ENCODE measurements at places on chromosomes 7 and 10.

- no peak for DNase-seq
These were observed 655.0 kb downstream of the POM121L12 start for GRCh38 chr7:53690411-53690810.

DNA sequence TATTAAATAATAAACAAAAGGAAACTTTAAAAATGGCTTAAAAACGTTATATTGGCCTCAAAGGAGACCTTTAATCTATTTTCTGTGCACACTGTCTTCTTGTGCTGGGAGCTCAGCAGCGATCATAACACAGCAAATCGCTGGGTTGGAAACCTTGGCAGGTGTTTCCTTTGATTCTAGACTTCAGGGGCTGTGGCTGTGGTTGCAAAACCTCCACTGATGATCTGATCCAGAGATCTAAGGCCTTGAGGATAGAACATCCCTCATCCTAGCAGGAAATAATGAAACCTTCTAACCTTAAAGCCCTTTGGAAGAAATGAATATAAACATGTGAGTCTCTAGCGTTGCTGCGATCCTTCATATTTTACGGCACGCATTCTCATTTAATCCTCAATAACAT lies 29.8 kb downstream of the CDHR3 start:
- no peak for DNase-seq

DNA sequence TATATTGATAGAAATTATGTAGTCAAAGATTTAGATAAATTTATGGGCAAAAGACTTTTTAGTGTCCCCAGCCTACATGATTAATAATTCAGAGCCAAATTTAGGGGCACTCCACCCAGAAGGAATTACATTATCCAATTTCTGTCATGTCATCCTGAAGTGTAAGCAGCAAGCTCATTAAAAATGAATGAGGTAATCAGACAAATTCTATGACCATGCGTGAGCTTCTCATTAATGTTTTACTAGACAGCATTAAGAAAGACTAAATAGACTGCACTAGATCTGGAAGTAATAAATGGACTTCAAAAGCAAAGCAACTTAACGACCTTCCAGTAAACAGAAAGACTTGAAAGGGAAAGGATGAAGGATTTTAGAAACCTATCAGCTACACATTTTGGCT lies 22.7 kb upstream of the TRUB1 start:
- no peak for DNase-seq

DNA sequence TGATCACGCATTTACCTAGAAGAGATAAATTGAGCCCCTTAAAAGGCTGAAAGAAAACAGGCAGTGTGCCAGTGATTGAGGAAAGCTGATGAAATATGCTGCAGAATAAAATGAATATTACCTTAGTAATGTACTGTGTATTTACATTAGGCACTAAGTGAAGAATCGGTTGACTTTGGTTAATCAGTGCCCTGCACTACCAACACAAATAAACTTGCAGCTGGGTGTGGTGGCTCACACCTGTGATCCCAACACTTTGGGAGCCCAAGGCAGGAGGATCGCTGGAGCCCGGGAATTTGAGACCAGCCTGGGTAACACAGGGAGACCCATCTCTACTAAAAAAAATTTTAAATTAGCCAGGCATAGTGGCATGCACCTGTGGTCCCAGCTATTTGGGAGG lies 148.3 kb upstream of the TCF7L2 start:
- no peak for DNase-seq

- DNase-seq: no peak
These were observed 4.6 kb downstream of the BMI1 start for GRCh38 chr10:22325272-22326144.

GRCh38 chr7:33066771-33067170 lies 4.2 kb upstream of the NT5C3A start:
- no peak for DNase-seq

DNA sequence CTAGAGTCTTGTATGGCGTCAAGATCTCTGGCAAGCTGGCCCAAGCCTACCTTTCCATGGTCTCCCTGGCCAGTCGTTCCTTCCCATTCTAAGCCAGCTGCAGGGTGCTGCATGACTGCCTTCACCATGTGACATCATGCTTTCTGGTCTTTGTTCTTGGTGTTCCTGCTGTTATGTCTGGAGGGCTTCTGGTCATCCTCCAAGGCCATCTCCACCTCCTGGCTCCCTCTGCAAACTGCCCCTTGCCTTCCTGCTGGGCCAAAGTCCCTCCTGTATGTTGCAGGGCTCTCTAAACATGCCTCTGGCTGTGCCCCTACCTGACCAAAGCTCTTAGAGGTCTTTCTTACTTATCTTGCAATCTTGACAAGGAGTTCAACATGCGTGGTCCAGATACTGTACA lies 44.4 kb upstream of the SHH start:
- DNase-seq: no peak
